ENCODE measurements at places on chromosomes 12 and 14.

- no peak overlapping the region for H3K4me3 ChIP-seq
- no peak for DNase-seq
- H3K27ac ChIP-seq: no peak overlapping the region
- H3K36me3 ChIP-seq: no peaks in the 10 kb centered on the region
- H3K4me1 ChIP-seq: peaks cover 39% of the 10 kb centered on the region
Observed at GRCh38 chr14:100818221-100818699, 7.7 kb upstream of the MEG3 start.

GRCh38 chr12:47721431-47721973 lies 3.8 kb downstream of the ENDOU start:
- no peaks in the 10 kb centered on the region for H3K27me3 ChIP-seq
- H3K36me3 ChIP-seq: no peaks in the 10 kb centered on the region
- peaks cover 8% of the 10 kb centered on the region for H3K4me1 ChIP-seq

- no peaks in the 10 kb centered on the region for H3K27me3 ChIP-seq
- H3K4me1 ChIP-seq: peaks cover 6% of the 10 kb centered on the region
- peaks cover 5% of the 10 kb centered on the region for H3K36me3 ChIP-seq
- no peak for DNase-seq
- H3K4me3 ChIP-seq: no peak overlapping the region
- no peak overlapping the region for H3K27ac ChIP-seq
Observed at GRCh38 chr14:103140316-103141109, 17.3 kb downstream of the TNFAIP2 start.

DNA sequence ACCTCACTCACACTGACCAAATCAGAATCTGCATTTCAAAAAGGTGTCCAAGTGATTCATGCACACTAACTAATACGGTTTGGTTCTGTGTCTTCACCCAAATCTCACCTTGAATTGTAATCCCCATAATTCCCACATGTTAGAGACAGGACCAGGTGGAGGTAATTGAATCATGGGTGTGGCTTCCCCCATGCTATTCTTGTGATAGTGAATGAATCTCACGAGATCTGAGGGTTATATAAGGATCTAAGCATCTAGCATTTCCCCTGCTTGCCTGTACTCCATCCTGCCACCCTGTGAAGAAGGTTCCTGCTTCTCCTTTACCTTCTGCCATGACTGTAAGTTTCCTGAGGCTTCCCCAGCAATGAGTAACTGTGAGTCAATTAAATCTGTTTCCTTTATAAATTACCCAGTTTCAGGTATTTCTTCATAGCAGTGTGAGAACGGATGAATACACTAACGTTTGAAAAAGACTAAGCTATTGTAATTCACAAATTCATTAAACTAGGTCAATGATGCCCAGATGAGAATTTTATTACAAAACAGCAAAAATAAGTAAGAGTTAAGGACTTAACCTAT lies 759.1 kb downstream of the GALC start:
- H3K4me1 ChIP-seq: no peaks in the 10 kb centered on the region
- no peaks in the 10 kb centered on the region for H3K27me3 ChIP-seq

DNA sequence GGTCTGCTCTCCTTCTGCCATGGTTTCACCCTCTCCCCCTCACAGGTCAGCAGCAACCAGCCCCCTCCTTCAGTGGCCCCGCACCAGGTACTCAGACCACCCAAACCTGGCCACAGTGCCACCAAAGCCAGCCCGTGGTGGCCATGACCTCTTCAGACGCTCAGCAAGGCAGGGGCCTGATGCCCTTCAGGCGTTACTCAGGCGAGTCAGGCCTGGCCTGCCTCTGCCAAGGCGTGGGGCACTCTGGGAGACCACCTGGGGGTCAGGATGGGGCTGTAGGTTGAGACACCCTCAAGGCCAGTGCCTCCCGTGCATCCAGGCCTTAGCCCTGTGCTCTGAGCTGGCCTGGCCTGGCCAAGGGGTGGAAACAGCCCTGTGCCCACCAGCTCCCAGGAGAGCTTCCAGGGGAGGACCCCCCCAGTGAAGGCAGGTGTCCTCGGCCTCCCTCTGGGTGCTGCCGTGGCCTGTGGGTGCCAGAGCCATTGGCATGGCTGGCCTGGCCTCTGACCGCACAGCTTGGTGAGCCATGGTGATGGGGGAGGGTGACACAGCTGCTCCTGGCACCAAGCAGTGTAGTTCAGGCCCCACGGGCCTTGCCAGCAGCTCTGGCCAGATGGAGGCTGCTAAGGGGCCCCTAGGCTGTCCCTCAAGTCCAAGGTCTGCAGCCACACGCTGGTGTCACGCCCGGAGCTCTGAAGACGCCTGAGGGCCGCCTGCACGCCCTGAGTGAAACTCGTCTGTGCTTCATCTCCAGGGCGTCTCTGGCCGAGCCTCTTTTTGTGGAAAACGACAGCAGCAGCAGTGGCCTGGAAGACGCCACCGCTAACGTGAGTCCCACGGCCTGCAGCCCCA lies 15.1 kb downstream of the XRCC3 start:
- no peak overlapping the region for H3K4me3 ChIP-seq
- H3K27ac ChIP-seq: no peak overlapping the region

DNA sequence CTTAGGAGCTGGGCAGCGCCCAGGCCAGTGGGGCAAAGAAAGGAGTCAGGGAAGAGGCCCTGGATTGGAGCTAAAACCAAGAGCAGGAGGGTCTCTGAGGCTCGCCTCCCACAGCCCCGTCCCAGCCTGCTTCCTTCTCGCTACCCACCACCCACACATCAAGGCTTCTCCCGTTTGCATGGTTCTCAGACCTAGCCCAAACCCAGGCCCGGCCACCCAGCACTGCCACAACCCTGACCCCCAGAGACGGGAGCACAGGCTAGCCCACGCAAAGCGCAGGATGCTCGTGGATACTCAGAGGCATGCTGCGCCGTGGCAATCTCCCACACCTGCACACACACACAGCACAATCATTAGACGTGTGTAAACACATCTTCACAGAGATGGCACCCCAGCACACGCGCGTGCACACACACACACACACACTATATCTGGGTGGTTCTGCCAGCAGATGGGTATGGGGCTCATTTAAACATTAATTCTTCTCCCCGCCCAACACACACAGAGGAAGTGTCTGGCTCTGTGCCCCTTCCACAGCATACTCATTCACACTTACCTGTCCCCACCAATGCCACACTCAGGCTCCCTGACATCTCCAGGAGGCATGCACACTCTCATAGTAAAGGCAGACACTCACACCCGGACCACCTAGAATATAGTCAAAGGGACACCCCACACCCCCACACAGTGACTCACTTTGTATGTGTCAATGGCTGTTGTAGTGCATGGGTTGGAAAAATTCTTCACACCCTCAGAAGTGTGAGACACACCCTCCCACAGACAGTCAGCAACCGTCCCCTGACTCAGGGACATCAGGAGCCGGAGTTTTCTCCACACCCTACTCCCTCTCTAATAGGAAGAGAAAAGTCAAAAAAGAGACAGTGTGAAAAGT lies 1.1 kb downstream of the CARMIL3 start:
- DNase-seq: no peak
- H3K4me1 ChIP-seq: no peaks in the 10 kb centered on the region
- no peak overlapping the region for H3K27ac ChIP-seq
- no peaks in the 10 kb centered on the region for H3K36me3 ChIP-seq

- H3K27me3 ChIP-seq: peaks cover 5% of the 10 kb centered on the region
- DNase-seq: no peak
- no peaks in the 10 kb centered on the region for H3K36me3 ChIP-seq
- H3K4me3 ChIP-seq: no peak overlapping the region
- H3K4me1 ChIP-seq: peaks cover 31% of the 10 kb centered on the region
Observed at GRCh38 chr12:72269491-72269890, 2.7 kb upstream of the TRHDE start.

DNA sequence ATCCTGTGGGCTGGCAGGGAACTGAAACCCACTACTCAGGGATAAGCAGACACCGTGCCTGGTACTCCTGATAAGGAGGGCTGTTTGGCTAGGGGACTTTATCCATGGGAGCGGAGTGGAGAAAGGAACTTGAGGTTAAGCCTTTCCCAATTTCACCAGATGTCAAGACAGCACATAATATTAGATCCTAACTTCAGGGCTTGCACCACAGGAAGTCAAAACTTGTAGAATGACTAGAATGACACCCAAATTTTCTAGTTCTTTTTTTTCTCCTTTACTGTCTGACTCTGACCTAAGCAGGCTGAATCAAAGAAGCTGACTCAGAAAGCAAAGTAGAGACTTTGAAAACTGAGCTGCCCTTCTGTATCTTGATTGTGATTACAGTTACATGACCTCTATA lies 7.1 kb upstream of the CGRRF1 start:
- H3K4me1 ChIP-seq: no peaks in the 10 kb centered on the region
- no peak overlapping the region for H3K27ac ChIP-seq
- H3K36me3 ChIP-seq: no peaks in the 10 kb centered on the region
- H3K4me3 ChIP-seq: no peak overlapping the region

DNA sequence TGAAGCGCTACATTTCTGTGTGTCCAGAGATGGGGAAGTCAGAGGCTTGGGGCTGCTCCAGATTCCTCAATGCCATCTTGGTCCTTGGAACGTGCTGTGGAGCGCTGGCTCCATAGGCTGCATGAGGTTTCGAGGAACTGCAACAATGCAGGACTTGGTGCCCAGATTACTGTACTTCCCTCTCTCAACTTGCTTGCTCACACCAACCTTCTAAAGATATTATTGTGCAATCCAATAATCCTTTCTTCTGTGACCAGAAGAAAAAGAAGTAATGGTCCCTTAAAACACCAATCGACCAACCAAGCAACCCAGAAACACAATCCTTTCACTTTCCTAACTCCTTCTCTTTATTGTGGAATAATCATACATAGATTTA lies 3.7 kb downstream of the PRICKLE1 start:
- H3K36me3 ChIP-seq: no peaks in the 10 kb centered on the region
- peak; percentile 28 for DNase-seq
- no peaks in the 10 kb centered on the region for H3K27me3 ChIP-seq
- H3K27ac ChIP-seq: no peak overlapping the region
- no peak overlapping the region for H3K4me3 ChIP-seq

GRCh38 chr12:25242981-25243679 lies 7.6 kb downstream of the KRAS start:
- no peak overlapping the region for H3K4me3 ChIP-seq
- no peaks in the 10 kb centered on the region for H3K4me1 ChIP-seq
- DNase-seq: no peak
- H3K27me3 ChIP-seq: no peaks in the 10 kb centered on the region

- H3K27ac ChIP-seq: no peak overlapping the region
- peaks cover 10% of the 10 kb centered on the region for H3K4me1 ChIP-seq
- H3K36me3 ChIP-seq: no peaks in the 10 kb centered on the region
- H3K4me3 ChIP-seq: no peak overlapping the region
Observed at GRCh38 chr12:91326058-91327027, 143.7 kb upstream of the DCN start.

GRCh38 chr12:95548056-95548538 lies 3.2 kb downstream of the USP44 start:
- H3K4me3 ChIP-seq: peak overlapping the region; percentile 92
- peak; percentile 25 for DNase-seq
- H3K27me3 ChIP-seq: peaks cover 49% of the 10 kb centered on the region
- no peaks in the 10 kb centered on the region for H3K36me3 ChIP-seq
- no peaks in the 10 kb centered on the region for H3K4me1 ChIP-seq
- peak overlapping the region; percentile 95 for H3K27ac ChIP-seq

GRCh38 chr12:128338386-128339125 lies 71.6 kb downstream of the TMEM132C start:
- H3K4me3 ChIP-seq: no peak overlapping the region
- H3K36me3 ChIP-seq: no peaks in the 10 kb centered on the region
- DNase-seq: peak; percentile 76
- no peak overlapping the region for H3K27ac ChIP-seq
- peaks cover 50% of the 10 kb centered on the region for H3K4me1 ChIP-seq

- H3K4me1 ChIP-seq: no peaks in the 10 kb centered on the region
- H3K27ac ChIP-seq: no peak overlapping the region
- H3K27me3 ChIP-seq: no peaks in the 10 kb centered on the region
- DNase-seq: no peak
- H3K36me3 ChIP-seq: no peaks in the 10 kb centered on the region
Observed at GRCh38 chr12:40794087-40794486, 101.8 kb downstream of the CNTN1 start.

- H3K4me1 ChIP-seq: peaks cover 3% of the 10 kb centered on the region
- H3K27me3 ChIP-seq: no peaks in the 10 kb centered on the region
- DNase-seq: no peak
- H3K4me3 ChIP-seq: no peak overlapping the region
- no peak overlapping the region for H3K27ac ChIP-seq
Observed at GRCh38 chr12:94770791-94771190, 120.4 kb upstream of the TMCC3 start.

DNA sequence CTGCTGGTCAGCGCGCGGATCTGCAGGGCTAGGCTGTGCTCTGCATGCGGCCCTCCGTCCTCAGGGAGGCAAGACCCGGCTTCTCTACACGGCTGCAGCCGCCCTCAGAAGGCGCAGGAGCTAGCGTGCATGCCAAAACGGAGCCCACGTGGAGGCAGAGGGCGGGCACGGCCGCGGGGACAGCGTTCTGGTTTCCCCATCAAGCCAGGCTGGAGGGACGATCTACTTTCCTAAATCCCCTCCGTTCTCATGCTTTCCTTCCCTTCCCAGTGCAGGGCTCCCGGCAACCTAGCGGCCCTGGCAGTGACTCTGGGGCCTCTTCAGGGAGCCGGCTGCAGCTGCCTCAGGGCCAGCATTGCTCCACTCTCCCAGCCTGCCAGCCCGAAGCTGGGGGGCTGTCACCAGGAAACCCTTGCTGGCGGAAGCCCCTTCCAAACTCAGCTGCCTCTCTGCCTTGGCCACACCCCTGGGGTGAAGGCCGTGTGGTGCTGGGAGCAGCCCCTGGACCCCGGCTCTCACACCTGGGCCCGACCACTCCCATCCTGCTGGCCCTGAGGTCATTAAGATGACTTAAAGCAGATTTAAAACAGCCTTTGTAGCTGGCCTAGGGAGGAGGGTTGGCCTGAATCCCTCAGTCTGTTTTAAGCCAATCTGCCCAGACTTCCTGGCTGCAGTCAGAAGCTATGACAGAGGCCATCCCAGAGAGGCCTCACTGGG lies 9.2 kb upstream of the GOLGA3 start:
- peaks cover 7% of the 10 kb centered on the region for H3K4me1 ChIP-seq
- no peak overlapping the region for H3K4me3 ChIP-seq
- no peaks in the 10 kb centered on the region for H3K27me3 ChIP-seq

DNA sequence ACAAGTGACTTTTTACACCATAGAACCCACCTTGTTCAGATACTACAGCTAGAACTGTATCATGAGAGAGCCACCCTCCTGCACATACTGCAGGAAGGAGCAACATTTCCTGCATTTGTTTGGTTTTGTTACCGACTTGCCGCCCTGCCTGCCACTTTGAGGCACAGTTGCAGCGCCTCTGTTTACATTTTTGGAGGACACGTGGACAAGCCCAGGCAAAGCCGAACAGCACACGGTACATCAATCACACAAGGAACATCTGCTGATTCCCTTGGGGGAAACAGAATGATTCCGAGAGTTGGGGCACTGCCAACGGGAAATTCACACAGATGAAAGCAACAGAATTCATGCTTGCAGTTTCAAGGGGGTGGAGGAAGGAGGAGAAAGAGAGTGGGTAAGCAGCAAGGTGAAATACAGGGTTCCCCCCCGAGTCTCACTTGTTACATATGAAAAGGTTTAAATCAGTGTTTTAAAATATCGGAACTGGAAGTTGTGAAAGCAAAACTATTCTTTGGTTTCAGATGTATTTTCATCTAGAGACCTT lies 110.7 kb downstream of the BTG1 start:
- peak overlapping the region; percentile 41 for H3K4me3 ChIP-seq
- H3K36me3 ChIP-seq: no peaks in the 10 kb centered on the region
- H3K4me1 ChIP-seq: peaks cover 1% of the 10 kb centered on the region
- peak overlapping the region; percentile 17 for H3K27ac ChIP-seq
- DNase-seq: peak; percentile 80

Data from lung (tissue), 17 donors.